ENCODE measurements at places on chromosomes 2 and 18.

DNA sequence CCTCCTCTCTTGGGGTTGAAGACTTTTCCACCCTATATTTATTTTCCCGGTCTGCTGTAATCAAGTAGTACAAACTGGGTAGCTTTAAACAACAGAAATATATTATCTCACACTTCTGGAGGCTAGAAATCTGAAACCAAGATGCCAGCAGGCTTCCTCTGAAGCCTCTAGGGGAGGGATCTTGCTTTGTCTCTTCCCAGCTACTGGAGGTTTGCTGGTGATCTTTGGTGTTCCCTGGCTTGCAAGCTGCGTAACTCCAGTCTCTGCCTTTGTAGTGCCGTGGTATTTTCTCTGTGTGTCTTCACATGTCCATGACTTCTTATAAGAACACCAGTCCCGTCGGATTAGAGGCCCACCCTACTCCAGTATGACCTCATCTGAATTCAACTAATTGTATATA, 44.4 kb downstream of the MYO3B start:
- no peak for DNase-seq

GRCh38 chr18:53757328-53757727, 467.1 kb downstream of the MBD2 start:
- no peak for DNase-seq

GRCh38 chr2:180905002-180905401, 75.4 kb upstream of the UBE2E3 start:
- DNase-seq, result no peak

DNA sequence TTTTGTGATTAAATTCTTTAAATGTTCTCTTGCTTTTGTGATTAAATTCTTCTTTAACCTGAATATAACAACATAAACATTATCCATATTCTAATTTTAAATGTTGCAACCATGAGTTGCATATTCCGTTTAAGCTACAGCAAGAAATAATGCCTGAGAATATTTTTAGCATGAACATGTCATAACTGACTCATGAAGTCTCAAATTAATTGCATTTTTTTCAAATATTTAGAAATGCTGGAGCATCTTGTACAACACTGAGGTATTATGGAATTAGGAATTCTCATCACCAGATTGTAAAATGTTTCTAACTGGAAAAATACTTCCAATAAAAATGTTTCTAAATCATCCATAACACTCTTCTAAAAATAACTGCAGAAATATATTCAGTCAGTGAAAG, 14.7 kb downstream of the ROCK2 start:
- DNase-seq, result no peak

- DNase-seq, result no peak
These were observed 93.4 kb downstream of the SLC5A7 start for GRCh38 chr2:108079736-108080135.

Data from stimulated activated CD8-positive, alpha-beta memory T cell treated with anti-CD3 and anti-CD28 coated beads, Interleukin-15, amount 100 ng/mL, for 48 hours (primary cell).